Stimulated activated CD4-positive, alpha-beta T cell treated with anti-CD3 and anti-CD28 coated beads, Interleukin-15, amount 100 ng/mL, for 1 hour (primary cell): ENCODE measurements at places on chromosomes 12 and 14.

DNA sequence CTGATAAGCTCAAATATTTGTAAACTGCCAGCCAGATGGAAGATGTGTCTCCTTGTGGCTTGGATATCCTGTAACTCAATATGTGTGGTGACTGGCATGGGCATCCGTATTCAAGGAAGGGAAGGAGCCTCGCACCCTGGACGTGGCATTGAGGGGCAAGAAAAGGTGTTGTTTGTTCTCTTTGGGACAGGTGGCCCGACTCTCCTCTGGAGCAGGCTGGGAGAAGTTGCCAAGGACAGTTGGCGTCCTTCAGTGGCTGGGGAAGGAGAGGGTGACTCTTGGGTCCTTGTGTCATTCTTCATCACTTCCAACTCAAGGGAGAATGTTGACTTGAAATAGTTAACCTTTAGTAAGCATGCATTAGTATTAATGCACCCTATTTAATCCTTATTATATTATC is 39.6 kb downstream of the CACNA1C start:
- no peak for DNase-seq

- no peak for DNase-seq
Observed at GRCh38 chr14:44027397-44027796, 479.7 kb downstream of the FSCB start.

DNA sequence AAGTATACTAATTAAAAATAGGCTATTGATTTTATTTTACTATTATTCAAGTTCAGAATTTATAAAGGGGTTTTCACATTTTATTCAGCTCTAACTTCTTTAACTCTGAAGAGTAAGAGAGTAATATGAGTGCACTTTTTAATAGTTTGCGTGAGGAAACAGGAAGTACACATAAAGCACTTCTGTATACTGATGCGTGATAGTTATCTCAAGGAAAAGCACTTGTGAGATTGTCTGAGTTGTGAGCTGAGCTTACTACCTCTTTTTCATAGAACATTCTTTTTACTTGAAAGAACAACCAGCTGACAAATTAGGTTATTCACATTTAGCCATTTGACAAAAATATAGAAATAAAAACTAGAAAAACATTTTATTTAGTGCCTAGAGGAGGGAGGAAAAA is 1.9 kb downstream of the RAD51AP1 start:
- no peak for DNase-seq

DNA sequence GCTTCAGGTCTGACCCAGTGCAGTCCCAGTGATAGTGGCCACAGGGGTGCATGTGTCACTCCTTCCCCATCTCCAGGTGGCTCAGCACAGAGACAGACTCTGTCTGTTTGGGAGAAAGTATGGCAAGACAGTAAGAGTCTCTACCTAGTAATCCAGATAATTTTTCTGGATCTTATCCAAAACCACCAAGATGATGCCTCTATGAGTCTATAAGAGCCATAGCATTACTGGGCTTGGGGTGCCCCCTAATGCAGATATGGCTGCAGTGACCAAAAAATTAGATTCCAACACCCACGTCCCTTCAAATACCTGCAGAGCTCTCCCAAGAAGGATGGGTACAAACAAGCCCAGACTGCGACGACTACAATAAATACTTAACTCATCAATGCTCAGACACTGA is 123.8 kb downstream of the GRIP1 start:
- no peak for DNase-seq

DNA sequence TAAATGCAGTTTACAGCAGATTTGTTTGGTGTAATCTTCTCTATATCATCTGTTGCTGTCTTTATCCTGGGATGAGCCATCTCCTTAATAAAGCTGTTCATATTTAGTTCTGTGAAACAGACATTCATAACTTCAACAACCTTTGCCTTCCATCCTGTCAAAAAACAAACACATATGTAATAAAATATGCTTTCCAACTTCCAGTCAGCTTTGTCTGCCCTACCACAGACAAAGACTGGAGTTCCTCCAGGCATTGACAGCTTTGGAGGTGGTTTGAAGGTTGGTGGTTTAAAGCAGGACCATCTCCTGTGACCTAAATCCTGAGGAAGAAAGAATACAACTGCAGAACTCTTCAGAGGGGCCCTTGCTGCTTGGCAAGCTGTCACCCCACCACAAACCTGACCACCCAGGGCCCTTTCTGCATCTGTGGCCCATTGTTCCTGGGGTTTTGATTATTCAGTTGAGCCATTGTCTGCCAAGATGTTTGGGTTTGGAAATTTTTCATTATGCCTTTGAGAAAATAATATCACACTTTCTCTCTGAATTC is 28.2 kb upstream of the PTGR2 start:
- DNase-seq: no peak

GRCh38 chr12:45284096-45284901 is 68.4 kb downstream of the ANO6 start:
- DNase-seq: no peak

GRCh38 chr12:57781244-57781643 is 1.3 kb upstream of the TSFM start:
- no peak for DNase-seq

GRCh38 chr12:12837813-12838153 is 24.6 kb downstream of the DDX47 start:
- no peak for DNase-seq

DNA sequence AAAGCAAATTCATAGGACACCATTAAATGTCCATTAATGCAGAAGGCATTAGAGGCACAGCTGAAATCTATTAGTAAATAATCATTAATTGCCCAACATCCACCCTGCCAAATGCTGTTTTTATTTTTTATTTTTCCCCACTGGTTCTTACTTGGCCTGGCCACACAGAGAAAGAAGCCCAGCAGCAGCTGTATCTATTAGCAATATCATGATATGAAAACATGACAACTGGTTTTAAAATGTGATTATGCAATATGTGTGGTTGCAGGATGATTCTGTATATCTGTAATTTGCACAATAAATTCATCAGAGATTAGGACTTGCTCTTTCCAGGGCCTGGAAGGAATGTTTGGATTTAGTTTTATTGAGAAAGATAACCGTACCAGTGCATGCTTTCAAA is 44.9 kb downstream of the SIX6 start:
- no peak for DNase-seq

- no peak for DNase-seq
Observed at GRCh38 chr12:89439941-89440340, 84.7 kb downstream of the GALNT4 start.

GRCh38 chr12:83147341-83147740 is 460.6 kb downstream of the TMTC2 start:
- no peak for DNase-seq

DNA sequence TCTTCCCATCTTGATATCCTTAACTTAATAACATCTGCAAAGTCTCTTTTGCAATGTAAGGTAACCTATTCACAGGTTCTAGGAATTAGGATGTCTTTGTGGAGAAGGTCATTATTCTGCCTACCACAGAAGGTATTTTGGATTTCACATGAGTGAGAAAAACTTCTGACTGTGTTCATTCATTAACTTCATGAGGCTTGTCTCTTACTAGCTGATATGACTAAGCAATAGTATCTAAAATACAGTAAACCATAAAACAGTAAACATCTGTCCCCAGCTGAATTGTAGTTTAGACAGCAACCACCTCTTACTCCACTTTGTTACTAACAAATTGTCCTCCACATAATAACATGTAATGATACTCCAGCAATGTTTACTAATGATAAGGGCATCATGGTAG is 198.1 kb downstream of the SEC23A start:
- no peak for DNase-seq

DNA sequence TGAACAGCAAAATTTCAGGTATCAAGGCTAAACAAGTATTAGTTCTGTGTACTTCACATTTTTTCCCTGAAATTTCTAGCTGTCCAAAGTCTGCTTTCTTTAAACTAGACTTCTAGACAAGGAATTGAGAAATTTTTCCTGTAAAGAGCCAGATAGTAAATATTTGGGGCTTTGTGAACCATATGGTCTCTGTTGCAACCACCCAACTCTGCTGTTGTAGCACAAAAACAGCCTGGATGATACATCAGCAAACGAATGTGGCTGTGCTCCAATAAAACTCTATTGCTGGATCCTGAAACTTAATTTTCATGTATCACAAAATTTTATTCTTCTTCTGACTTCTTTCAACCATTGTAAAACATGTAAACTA is 96.0 kb upstream of the SLC38A4 start:
- DNase-seq: no peak

- no peak for DNase-seq
Observed at GRCh38 chr12:116881325-116881876, at the start of gene HRK. HRK (minus strand) TSS chr12:116881441; CDS start chr12:116881307, 134 bp downstream.

DNA sequence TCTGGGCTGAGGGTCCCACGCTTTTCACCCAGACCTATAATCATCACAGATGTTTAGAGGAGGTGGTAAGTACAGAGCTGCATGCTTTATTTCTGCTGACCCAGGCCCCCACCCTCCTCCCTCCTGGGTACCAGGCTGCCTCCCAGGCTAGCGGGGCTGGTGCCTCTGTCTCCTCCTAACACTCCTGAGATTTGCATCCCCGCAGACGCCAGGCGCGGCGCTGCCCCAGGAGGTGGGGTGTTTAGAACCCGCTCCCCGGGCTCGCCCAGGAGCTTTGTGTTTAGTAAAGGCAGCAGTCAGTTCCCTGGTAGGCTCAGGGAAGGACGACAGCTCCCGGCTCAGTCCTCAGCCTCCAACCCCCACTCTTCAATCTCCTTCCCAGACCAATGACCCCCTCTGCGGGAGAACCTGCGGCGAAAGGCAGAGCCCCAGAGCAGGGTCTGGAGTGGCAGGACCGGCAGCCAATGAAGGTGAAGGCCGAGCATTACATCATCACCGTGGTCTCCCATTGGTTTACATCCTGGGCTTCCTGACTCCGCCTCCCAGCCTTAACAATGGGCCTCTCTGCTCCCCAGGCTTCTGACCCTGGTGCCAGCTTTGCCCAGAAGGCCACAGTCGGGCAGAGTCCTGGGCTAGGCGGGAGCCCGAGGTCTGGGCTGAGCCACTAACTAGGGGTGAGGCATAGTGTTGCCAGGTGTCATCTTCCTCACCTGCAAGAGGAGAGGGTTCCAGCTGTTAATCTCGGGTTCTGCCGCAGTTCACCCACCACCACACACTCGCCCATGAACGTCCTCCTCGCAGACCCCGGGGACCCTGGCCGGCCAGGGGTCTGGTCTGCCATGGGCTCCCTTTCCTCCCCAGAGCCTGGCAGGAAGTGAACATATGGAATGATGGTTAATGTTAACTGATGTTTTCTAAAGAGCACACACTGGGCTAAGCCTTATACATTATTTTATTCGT is 57.5 kb downstream of the CALM1 start:
- DNase-seq: no peak

DNA sequence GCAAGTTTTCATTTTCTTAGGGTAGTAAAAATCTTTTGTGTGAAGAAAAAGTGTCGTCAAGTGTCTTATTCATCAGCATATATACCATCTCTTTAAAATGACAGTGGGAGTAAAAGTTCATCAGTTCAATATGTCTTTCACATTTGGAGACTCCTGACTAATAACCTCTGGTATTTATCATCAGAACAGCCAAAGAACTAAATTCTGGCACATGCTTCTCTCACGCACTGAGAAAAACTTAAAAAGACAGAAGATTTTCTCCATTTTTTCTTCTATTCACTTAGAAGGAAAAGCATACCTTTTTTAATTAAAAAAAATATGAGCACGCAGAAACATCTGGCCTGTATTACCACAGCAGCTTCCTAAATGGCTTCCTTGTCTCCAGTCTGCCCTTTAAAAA is 265.7 kb downstream of the AKAP6 start:
- DNase-seq: no peak

DNA sequence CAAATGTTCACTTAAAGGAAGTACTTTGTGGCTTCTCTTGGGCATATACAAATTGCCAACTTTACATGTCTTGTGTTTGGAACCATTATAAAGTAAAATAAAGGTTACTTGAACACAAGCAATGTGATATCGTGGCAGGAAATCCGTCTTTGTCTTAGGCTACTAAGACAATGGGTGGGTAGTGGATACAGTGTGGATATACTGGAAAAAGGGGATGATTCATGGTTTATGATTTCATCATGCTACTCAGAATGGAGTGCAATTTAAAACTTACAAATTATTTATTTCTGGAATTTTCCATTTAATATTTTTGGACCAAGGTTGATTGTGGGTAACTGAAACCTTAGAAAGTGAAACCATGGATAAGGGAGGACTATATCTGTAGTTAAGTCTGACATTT is 48.4 kb downstream of the MYRFL start:
- no peak for DNase-seq

DNA sequence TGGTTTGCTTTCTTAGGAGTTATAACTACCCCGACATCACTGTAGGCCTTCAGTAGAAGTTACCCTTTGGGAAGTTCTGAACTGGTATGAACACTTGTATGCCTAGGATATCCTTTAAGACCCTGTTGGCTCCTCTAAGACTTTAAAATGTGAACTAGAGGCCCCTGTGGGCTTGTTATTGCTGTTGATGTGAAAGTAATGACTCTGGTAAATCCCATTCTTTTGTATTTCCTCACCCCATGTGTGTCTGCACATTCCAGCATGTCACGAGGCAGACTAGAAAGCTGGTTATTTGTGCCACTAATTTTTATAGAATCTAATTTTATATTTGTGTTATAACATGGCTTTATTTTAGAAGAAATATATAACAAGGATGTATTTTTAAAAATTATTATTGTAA is 48.9 kb downstream of the SERPINA10 start:
- DNase-seq: no peak

GRCh38 chr12:115885040-115885690 is 392.3 kb downstream of the MED13L start:
- DNase-seq: no peak

- no peak for DNase-seq
Observed at GRCh38 chr12:12503384-12504078, 59.1 kb downstream of the DUSP16 start.

DNA sequence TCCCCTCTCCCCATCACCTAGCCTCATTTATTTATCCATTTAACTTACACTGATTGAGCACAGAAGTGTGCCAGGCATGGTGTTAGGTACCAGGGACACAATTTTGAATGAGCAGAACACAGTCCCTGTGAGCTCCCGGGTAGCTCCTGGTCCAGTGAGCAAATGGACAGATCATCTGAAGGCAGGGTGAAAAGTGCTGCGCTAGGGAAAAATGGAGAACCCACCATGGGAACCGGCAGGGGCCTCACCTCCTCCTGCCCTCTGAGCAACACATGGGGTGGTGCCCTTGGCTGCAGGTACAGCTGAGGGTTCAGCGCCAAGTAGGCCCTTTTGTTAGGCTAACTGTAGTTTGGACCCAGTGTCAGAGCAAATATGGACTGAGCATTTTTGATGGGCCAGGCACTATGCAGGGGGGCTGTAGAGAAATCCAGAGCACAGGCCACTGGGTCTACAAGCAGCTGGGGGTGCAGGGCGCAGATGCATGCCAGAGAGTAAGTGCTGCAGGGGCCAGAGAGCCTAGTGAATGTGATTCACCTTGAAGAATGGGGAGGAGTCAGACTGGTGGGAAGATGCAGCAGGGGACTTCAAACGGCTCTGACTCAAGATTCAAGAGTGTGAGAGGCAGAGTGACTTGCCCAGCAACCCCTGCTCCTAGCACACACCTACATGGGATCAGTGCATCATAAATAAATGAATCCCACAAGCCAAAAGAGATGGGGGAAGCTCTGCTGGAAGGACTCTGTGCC is 28.2 kb downstream of the LTBP2 start:
- no peak for DNase-seq

- DNase-seq: no peak
Observed at GRCh38 chr12:3747976-3748619, 4.8 kb downstream of the CRACR2A start.

- no peak for DNase-seq
Observed at GRCh38 chr12:52005903-52006703, 643 bp upstream of the TAMALIN start.

GRCh38 chr14:30054201-30054600 is 126.6 kb upstream of the PRKD1 start:
- DNase-seq: no peak

- no peak for DNase-seq
Observed at GRCh38 chr14:25626986-25627385, 577.0 kb upstream of the STXBP6 start.
